ENCODE measurements at places on chromosomes 1 and 21.

- no peak for DNase-seq
Measured at GRCh38 chr1:51564124-51564523, 45.1 kb upstream of the EPS15 start.

- DNase-seq, result no peak
Measured at GRCh38 chr1:168879896-168880734, 151.1 kb upstream of the DPT start.

- DNase-seq, result no peak
Measured at GRCh38 chr21:28714777-28715464, 277.8 kb downstream of the LTN1 start.

DNA sequence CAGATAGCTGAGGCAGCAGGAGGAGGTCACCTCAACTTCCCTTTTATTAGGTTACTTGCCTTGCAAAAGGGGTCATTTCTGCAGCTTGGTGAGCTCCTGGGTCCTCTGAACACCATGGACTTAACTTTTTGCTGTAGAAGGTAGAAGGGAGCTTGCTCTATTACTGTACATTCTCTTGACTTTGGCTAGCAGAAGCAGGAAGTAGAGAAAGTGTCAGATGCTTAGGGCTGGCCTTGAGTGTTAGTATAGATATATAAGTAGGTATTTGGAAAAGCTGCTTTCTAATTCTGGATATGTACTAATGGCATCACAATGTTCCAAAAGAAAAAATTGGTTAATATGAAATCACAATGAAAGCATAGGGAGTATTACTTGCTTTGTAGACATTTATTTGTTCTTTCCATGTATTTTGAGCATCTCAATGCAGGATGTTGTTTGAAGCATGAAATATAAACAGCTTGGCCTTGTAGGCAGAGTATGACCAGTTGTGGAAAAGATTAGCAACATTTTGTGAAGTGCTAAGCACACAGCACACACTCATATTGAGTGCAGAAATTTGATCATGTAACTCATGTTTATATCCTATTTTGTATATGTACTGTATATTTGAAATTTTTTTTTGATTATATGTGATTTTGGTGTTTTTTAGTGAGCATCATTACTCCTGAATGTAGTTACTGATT is 108.8 kb downstream of the DYRK1A start:
- DNase-seq, result no peak

GRCh38 chr1:59674595-59674994 is 140.2 kb upstream of the HOOK1 start:
- DNase-seq, result no peak

GRCh38 chr1:53982034-53982762 is 35.8 kb downstream of the LDLRAD1 start:
- DNase-seq, result no peak

DNA sequence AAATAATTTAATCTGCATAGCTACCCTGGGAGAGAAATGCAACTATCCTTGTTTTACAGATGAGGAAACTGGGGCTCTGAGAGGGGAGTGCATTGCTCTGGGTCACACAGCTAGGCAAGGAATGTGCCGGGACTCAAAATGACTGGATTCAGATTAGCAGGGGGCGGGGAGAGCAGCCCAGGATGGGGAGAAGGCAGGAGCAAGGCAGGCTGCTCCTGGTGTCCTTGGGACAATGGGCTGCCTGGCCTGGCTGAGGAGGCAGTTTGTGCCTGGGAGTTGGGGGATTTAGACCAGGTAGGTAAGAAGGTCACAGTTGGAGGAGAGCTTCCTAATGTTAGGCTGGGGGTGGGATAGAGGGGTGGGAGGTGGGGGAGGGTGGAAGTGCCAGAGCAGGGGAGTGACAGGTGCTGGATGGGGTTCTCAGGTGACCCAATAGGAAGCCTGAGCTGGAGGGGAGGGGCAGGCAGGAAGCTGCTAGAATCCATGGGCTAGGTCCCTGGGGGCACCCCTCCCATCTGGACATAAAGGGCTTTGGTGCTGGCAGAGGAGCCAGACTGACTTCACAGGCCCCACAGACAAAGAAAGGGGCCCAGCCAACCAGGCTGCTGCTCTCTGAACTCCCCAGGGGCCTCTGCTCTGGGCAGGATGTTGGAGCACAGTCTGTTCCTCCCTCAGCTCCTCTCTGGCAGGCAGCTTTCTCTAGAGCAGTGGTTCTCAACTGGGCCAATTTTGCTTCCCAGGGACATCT is 29.0 kb downstream of the TRIM62 start:
- DNase-seq, result no peak

- DNase-seq, result no peak
Measured at GRCh38 chr1:83571536-83571935, 427.4 kb downstream of the TTLL7 start.

DNA sequence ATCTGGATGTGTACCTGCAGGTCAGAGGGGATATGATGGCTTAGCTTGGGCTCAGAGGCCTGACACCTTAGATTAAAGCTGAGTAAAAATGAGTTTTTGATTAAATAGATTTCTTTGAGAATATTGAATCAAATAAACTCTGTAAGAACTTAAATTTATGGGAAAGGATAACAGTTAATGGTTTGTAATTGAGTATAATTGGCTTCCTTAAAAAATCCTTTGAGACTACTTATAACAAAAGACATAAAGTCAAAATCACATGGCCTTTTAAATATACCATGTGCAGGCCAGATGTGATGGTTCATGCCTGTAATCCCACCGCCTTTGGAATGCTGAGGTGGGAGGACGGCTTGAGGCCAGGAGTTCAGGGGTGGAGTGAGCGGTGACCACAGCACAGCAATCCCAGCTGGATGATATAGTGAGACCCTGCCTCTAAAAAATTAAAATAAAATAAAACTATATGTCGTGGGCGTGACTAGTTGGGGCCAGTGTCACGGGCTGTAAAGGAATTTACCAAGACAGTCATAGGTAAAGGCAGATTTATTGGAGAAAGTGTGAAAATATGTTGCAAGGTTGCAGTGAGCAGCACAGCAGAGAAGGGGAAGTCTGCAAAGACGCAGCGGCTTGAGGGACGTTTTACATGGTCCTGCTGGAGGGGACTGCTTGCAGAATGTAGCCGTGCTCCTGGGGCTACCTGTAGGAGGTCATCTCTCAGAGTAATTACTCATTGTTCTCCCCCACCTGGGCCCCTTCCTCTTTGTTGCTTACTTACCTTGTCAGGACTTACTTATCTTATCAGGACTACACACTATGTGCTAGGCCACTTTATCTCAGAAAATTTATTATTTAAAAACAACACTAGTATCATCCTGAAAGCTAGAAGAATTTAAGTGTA is 122.3 kb downstream of the ZMYM4 start:
- no peak for DNase-seq

Measured in stimulated activated CD4-positive, alpha-beta T cell treated with anti-CD3 and anti-CD28 coated beads, TNF-alpha, amount 100 ng/mL, for 4 hours (primary cell).